AML-193 (cell line): ENCODE measurements at places on chromosomes 3 and 15.

- no peak for DNase-seq
Measured at GRCh38 chr3:9109568-9109914, 139.9 kb downstream of the SRGAP3 start.

GRCh38 chr15:45449916-45450867, 71.8 kb upstream of the GATM start:
- DNase-seq = no peak

- peak; percentile 42 for DNase-seq
Measured at GRCh38 chr3:187368251-187369088, at the start of gene RTP4. RTP4 (plus strand) TSS chr3:187368385; CDS start chr3:187368442, 57 bp downstream.

DNA sequence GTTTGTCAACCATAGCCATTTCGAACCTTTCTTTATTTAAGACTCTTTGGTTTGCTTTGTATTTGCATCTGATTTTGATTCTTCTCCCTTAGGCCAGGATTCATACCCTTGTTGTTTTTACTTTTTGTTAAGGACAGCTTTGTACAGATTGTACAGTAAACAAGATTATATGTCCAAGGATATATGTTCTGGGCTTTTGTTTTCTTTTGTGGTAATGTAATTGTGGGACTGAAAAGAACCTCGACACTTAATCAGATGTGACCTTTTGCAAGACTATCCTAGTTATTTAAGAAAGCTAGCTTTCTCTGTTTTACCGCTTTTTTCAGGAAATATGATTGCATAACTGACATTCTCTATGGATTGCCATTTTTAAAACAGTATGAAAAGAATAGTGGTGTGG, 67.0 kb upstream of the SAMMSON start:
- DNase-seq = no peak

DNA sequence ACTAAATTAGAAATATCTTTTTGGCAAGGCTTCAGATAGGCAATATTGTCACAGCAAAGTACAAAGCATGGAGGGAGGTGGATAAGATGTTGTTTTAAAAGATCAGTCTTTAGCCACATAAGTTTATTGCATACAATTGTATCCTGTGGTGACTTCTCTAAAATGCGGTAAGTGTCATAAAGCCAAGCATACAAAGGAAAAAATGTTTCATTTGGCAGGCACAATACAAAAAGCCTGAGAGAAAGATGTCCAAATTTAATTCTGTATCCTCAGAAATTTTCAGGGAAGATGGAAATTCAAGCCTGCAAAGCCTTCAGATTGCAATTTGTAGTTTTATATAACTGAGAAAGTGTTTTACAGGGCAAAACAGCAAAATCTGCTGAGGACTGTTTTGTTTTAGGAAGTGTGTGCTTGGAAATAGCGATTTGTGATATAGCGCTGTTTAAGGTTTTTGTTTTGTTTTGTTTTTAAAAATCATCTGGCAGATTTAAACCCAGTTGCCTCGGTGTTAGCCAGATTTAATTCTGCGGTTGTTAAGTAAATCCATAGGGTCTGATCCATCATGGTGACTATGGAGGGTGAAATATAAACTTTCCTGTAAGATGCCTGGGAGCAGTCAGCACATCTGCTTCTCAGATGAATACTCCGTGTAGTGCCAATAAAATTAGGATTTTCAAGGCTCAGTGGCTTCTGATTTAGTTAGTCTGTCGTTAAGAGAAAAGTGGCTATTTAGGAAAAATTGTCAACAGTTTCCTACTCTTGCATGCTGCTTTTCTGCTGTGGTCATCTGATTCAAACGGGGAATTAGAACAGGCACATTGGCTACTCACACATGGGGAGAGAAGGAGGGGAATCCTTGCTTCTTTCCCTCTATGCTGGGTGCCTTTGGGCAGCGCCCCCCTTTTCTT, 8.0 kb downstream of the KAT2B start:
- peak; percentile 41 for DNase-seq
